HFFc6 (cell line): ENCODE measurements at places on chromosomes 13 and 19. TPM values are rescaled to one million over a fixed set of nuclear protein-coding genes. Genes with fewer than 3 reads are reported as not detected.

Gene ZNF480
- total RNA-seq, result 9.8 to 11.6 TPM (median 10.7 TPM) in 3 replicates

Gene LYPD5
- 0.34 to 0.72 TPM (median 0.40 TPM) in 3 replicates for total RNA-seq

Gene LGALS4
- not detected in 3 replicates for total RNA-seq

Gene NCR1
- not detected in 2 replicates for total RNA-seq

Gene DNAJB1
- 107 to 138 TPM (median 122 TPM) in 3 replicates for total RNA-seq

Gene SLC27A5
- 2.3 and 6.8 TPM in 2 replicates for total RNA-seq

Gene ERICH4
- total RNA-seq, result not detected in 3 replicates
